ENCODE measurements at places on chromosomes 7 and 10. TPM values are rescaled to one million over a fixed set of nuclear protein-coding genes. Genes with fewer than 3 reads are reported as not detected.

LRRC72 gene
- total RNA-seq: not detected

MICALL2 gene
- total RNA-seq: 21.8 TPM

METTL27 gene
- 10.6 TPM for total RNA-seq

C7orf33 gene
- not detected for total RNA-seq

CRYGN gene
- not detected for total RNA-seq

AQP1 gene
- 0.45 TPM for total RNA-seq

ALDH18A1 gene
- total RNA-seq: 45.7 TPM

GSTO1 gene
- 305 TPM for total RNA-seq

AIFM2 gene
- total RNA-seq: 28.4 TPM

EDRF1 gene
- 12.9 TPM for total RNA-seq

SEC31B gene
- total RNA-seq: 1.8 TPM

TRIL gene
- not detected for total RNA-seq

ENTPD7 gene
- 7.0 TPM for total RNA-seq

OGDHL gene
- total RNA-seq: 0.46 TPM

GLCCI1 gene
- total RNA-seq: 0.97 TPM

CPN1 gene
- 0.34 TPM for total RNA-seq

SLC13A4 gene
- total RNA-seq: not detected

GET4 gene
- total RNA-seq: 71.2 TPM

IL2RA gene
- total RNA-seq: not detected

NPSR1 gene
- not detected for total RNA-seq

MKX gene
- total RNA-seq: not detected

GIMAP1 gene
- not detected for total RNA-seq

FZD1 gene
- 2.5 TPM for total RNA-seq

CCDC186 gene
- total RNA-seq: 5.0 TPM

LAMTOR4 gene
- total RNA-seq: 181 TPM

CUBN gene
- total RNA-seq: 0.06 TPM

IFIT2 gene
- total RNA-seq: 1.9 TPM

GDF2 gene
- not detected for total RNA-seq

LRIT1 gene
- total RNA-seq: not detected

FOXK1 gene
- 11.1 TPM for total RNA-seq

PLOD3 gene
- total RNA-seq: 82.6 TPM

PALD1 gene
- total RNA-seq: 5.9 TPM

ACTR1A gene
- 86.1 TPM for total RNA-seq

RGR gene
- total RNA-seq: not detected

KBTBD2 gene
- total RNA-seq: 26.4 TPM

ADD3 gene
- 4.6 TPM for total RNA-seq

GPR15LG gene
- total RNA-seq: not detected

DMBT1 gene
- 0.25 TPM for total RNA-seq

CYP26A1 gene
- total RNA-seq: 2.7 TPM

All from A549 treated with AZD2906 at 1 μM for 4 hours (cell line).